ENCODE measurements at places on chromosomes 12 and 14.

GRCh38 chr14:102504328-102504999, 5.1 kb downstream of the ANKRD9 start:
- no peak for DNase-seq

- peak; percentile 22 for DNase-seq
These were observed 42.2 kb upstream of the FAM181A start for GRCh38 chr14:93884950-93885349.

- DNase-seq: peak; percentile 48
These were observed 18.6 kb downstream of the PRORP start for GRCh38 chr14:35140718-35141581.

- peak; percentile 57 for DNase-seq
These were observed 10.3 kb upstream of the FERMT2 start for GRCh38 chr14:52961060-52961639.

DNA sequence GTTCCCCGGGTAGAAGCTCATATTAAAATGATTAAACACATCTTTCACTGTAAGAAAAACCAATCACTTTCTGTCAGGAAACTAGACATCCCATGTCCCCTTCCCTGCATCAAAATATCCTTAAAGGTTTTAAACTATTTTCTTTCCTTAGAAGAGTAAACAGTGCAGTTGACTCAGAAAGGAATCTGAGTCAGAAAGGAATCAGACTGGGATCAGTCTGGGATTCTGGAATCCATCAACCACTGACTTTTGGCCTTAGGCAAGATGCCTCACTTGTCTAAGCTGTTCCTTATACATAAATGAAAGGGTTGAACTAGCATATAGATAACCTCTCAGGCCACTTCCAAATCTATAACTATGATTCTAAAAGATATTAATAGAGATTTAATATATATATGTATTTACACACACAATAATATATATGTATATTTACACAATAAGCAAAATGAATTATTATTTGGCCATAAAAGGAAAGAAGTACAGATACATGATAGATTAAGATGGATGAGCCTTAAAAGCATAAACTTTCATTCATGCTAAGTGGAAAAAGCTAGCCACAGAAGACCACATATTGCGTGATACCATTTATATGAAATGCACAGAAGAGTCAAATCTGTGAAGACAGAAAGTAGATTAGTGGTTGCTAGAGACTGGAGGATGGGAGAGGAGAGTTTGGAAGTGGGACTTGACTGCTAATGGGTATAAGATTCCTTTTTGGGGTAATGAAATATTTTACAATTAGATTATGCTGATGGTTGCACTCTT, 114.4 kb downstream of the SLC38A1 start:
- DNase-seq: no peak

GRCh38 chr12:91896286-91897024, 249.2 kb downstream of the BTG1 start:
- no peak for DNase-seq

DNA sequence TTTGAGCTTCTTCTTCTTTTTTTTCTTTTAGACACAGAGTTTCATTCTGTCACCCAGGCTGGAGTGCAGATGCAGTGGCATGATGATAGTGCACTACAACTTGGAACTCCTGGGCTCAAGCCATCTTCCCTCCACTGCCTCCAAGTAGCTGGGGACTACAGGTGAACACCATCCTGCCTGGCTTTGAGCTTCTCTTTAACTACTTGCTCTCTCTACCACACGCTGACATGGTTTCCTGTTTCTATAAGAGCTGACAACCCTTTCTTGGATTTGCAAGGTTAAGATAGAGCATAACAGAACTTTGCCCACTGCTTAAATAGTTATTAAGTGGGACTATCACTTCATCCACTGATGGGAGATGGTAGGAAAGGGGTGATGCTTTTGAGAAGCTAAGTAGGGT, 82.4 kb upstream of the SLC38A2 start:
- DNase-seq: no peak

GRCh38 chr12:128137140-128137539, 129.8 kb upstream of the TMEM132C start:
- no peak for DNase-seq

GRCh38 chr14:105021656-105022275, 883 bp upstream of the CDCA4 start:
- DNase-seq: peak; percentile 47

DNA sequence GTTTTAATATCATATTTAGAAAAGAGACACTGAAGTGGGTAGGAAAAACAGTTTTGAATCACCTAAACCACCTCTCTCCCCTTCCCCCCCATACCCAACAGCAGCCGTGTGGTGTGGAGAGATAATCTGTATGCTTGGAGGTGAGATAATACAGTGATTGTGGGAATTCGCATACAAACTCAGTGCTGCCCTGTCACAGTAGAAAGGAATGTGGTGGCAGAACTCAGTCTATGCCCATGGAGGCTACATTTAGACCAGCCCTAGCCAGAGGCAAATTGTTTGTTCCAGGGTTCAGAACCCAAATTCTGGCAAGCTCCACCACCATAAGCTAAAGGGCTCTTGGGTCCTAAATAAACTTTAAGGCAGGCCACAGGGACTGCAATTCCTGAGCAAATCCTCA, 827.0 kb downstream of the C12orf50 start:
- DNase-seq: no peak

GRCh38 chr14:71623939-71624338, 308.3 kb upstream of the RGS6 start:
- DNase-seq: no peak

- DNase-seq: no peak
These were observed 17.8 kb downstream of the IFNG-AS1 start for GRCh38 chr12:68007033-68007432.

DNA sequence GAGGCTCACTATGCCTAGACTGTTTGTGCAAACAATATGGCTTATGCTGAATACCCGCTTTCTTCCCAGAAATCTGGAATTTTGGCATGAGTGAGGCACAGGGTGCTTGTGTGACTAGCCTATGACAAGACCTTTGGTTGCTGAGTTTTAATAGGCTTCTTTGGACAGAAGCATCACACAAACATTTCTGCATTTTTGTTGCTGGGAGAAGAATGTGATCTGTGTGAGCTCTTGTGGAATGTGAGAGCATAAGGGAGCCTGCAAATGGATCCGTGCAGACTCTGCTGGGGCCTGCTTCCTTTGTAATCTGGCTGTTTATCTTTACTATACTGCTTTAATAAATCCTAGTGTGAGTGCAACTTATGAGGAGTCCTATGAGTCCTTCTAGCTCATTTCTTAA, 83.0 kb upstream of the ZDHHC17 start:
- DNase-seq: no peak

DNA sequence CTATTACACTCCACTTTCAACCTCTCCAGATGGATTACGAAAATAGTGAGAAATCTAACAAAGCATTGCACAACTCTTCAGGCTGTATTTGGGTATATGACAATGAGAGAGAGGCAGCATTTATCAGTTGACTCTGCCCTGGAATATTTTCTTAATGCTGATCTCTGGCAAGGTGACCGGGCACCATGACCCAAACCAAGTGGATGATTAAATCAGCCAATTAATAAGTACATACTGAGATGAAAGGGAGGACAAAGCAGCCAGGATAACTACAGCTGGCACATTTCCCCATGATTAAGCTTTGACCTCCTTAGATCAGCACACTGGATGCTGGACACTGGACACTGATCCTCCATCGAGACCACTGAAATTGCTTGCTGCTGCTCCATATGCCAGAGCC, 218.2 kb downstream of the ASCL1 start:
- no peak for DNase-seq

DNA sequence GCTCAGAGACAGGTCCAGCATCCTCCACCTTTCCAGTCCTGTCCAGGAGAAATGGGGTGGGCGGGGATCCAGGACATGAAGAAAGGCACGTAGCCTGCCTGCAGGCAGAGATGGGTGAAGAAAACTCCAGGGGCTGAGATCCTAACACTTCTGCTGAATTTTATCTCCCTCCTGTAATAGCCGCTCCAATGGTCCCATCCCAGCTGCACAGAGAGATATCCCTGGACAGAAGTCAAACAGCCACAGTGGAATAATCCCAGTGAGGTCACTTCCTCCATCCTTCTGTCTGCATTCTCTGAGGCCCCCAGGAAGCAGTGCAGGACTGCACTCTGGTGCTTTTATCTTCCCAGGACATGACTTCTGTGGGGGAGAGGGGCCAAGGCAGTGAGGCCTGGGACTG, 26.3 kb downstream of the KRT18 start:
- DNase-seq: no peak

DNA sequence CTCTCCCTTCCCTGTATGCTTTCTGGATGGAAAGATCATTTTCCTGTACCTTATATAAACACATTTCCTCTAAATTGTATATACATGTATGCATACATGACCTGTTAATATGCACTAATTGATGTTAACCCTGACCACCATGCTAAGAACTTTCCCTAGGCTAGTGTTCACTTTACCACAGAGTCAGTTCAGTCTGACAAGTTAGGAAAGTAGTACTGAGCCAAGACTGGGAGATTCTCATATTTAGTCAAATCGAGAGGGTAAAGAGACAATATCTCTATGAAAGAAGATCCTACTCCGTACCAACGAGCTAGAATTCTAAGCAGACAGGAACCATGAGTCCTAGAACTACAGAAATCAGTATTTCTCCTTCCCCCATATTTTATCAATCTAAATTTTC, 36.8 kb downstream of the ATF7 start:
- DNase-seq: peak; percentile 32

DNA sequence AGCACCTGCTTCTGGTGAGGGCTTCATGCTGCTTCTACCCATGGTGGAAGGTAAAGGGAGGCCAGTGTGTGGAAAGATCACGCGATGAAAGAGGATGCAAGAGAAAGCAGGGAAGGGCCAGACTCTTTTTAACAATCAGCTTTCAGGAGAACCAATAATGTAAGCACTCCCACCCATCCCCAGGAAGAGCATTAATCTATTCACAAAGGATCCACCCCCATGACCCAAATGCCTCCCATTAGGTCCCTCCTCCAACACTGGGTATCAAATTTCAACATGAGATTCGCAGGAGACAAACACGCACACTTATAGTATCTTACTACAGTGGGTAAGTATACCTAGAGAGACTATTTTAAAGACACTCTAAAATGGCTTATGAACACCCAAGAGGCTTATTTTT, 80.5 kb upstream of the TMCC3 start:
- DNase-seq: no peak

GRCh38 chr12:42234970-42235369, 3.1 kb downstream of the YAF2 start:
- no peak for DNase-seq

DNA sequence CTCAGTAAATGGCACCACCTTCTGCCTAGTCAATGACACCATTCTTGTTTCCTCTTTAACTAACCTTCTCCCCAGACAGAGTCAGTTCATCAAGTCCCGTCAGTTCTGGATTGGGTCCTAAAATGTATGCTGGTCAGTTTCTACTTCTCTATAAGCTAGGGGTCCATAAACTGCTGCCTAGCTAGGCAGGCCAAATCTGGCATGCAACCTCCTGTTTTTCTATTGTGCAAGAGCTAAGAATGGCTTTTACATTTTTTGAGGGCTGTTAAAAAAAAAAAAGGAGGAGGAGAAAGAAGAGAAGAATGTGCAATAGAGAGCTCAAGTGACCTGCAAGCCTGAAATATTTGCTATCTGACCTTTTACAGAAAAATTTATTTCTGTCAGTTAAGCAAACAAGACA, 6.4 kb upstream of the TMED10 start:
- no peak for DNase-seq

- no peak for DNase-seq
These were observed 205.3 kb upstream of the NAV3 start for GRCh38 chr12:77625441-77625840.

GRCh38 chr14:78154827-78155226, 15.3 kb upstream of the NRXN3 start:
- DNase-seq: no peak

DNA sequence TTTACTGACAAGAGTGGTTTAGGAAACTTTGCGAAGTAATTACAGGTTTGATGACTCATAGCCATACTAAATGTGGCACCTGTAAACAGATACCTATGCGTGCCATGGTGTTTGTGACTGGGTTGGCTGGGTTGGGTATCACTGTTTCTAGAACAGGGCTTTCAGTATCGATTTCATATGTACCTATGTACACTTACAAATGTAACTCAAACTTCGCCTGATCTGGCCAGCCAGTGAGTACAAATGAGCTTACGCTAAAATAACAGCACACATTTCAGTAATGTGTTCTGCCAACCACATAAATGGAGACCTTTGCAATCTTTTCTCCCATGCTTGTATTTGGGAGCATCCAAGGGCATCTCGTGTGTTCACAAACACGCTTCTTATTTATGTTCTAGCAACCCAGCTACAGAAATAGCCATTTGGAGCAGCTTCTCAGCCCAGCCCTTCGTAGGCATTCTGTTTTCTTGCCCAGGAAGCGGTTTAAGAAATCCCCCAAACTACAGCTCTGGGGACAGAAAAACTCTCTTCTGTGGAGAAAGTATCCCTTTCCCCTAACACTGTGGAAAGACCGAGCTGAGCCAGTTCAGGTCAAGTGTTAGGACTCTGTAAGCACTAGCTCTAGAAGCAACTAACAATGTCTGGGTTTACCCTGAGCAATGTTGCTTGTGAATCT, 42.3 kb upstream of the MDM1 start:
- DNase-seq: peak; percentile 95

DNA sequence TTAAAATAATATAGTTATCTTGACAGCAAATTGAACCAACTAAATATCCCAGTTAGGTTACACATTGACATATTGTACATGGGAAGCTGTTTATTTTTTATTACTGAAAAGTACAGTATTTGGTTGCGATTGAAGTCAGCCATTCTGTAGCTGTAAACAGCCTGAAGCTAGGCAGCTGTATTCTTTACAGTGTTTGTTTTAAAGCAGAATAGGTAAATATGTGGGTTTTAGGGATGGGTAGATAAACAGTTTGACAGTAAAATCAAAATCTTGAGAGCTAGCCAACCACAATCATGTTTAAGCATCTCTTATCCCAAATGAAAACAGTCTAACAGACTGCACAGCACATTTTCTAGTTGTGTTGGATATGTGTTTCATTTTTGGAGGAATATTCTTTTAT, 45.7 kb downstream of the TTC6 start:
- no peak for DNase-seq

DNA sequence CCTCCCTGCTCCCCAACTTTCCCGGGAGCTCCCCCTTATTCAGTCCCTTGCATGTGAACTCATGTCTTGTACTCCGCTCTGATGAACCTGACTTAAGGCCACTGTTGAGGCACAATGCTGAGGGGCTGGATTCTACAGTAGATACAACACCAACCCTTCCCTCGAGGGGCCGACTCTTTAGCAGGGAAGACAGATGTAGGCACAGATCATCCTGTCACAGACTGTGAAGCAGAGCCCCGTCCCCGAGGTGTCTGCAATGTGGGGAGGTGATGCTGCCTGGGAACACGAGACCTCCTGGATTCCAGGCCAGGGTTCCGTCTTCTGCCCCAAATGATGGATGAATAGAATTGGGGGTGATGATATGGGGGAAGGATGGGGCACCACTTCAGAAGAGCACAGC, 175.1 kb downstream of the CHST11 start:
- no peak for DNase-seq
